ENCODE measurements at places on chromosomes 16 and 17. TPM values are rescaled to one million over a fixed set of nuclear protein-coding genes. Genes with fewer than 3 reads are reported as not detected.

DNA sequence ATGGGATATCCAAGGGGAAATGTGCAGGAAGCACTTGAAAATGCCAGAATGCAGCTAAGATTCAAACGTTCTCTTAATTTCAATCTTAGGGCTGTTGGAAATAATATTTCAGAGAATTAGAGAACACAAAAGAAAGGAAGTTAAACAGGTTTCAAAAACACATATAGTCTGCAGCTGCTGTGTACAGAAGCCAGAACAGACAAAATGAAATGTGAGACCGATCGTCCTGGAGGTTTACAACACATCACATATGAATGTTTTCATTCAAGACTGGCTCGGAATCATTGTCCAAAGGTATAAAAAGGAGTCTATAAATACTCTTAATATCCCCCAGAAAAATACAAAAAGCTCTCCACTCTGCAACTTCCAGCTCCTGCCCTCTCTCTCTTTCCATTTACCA, 14.3 kb downstream of the CYTH1 start:
- DNase-seq: no peak

DNA sequence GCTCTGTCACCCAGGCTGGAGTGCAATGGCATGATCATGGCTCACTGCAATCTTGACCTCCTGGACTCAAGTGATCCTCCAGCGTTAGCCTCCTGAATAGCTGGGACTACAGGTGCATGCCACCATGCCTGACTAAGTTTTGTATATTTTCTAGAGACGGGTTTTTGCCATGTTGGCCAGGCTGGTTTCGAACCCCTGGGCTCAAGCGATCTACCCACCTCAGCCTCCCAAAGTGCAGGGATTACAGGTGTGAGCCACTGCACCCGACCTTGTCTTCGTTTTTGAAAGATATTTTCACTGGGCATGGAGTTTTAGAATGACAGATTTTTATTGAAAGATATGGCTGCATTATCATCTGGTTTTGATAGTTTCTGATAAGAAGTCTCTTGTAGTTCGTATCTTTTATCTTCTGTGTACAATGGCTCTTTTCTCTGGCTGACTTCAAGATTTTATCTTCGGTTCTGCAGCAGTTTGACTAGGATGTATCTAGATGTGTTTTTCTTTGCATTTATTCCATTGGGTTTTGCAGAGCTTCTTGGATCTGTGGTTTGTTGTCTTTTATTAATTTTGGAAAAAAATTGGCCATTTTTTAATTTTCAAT, 14.6 kb downstream of the ADGRG5 start:
- DNase-seq: no peak

Gene STAT5A
- 348 TPM for total RNA-seq

- no peak for DNase-seq
Measured at GRCh38 chr17:10305398-10305797, 67.4 kb downstream of the MYH13 start.

DNA sequence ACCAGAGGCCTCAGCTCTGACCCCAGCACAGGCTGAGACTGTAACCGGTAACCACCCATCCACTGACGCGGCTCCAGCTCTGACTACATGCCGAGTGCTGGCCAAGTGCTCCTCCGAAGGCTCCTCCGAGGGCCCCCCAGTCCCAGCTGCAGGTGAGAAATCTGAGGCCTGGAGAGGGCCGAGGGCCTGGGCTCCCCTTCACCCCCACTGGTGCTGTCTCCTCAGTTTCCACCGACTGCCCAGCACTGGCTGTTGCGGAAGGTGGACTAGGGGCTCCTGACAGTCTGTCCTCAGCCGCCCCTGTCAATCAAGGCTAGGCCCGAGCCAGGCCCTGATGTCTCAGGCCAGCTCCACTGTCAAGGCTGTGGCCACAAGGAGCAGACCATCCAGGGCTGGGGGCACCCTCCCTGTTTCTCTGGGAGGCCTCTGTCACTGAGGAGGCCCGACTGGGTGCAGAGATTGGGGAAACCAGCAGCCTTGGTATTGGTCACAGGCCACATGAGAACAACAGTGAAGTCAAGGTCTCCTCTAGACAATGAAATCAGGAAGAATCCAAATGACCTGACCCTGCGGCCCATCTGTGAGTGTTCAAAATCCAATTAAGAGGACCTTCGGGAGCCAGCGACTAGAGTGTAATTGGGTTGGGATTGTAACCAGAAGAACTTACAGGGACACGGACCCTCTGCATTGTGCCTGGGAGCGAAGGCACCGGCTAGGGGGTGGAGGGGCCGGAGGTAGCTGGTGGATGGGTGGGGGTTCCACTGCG, 5.1 kb downstream of the TMEM235 start:
- DNase-seq: no peak

DNA sequence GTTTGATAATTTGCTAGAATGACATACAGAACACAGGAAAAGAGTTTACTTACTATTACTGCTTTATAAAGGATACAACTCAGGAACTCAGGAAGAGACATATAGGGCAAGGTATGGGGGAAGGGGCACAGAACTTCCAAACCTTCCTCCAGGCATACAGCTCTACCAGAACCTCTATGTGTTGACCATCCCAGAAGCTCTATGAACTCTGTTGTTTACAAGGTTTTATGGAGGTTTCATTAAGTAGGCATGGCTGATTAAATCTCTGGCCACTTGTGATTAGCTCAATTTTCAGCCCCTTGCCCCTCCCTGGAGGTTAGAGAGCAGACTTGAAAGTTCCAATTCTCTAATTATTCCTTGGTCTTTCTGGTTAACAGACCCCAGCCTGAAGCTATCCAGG, 60.2 kb upstream of the C17orf78 start:
- DNase-seq: no peak

DNA sequence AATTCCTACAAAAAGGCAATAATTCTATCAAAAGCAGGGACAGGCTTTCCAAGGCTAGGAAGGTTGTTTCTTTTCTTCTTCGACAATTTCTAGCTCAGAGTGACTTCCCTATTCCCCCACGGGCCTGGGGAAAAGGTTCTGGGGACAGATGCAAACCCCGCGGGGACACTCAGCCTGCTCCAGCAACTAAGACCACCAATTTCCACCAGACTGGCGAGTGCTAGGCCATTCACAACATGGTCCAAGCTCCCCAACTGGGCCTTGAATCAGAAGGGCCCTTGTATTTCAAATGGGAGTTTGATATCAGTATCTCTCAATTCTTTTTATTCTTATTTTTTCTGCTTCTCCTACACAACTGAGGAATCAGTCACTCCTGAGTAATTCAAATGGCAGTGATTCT, 86.7 kb downstream of the USP31 start:
- DNase-seq: no peak

Gene STAC2
- total RNA-seq: not detected

DNA sequence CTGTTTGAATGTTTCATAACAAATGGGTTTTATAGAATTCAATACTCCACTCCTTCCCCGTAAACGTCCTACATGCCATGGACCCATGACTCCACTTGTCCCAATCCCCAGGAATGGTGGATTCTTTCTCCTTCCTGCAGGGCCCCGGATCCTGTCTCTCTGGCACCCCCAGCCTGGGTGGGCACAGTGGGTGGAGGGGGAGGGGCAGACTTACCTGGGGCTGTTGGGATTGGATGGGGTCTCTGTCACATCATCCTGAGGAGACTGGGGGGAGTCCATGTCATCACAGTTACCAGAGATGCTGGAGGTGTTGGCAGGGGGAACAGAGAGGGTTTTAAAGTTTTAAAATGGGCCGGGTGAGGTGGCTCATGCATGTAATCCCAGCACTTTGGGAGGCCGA, 13.2 kb downstream of the TRPV3 start:
- DNase-seq: no peak

- DNase-seq: no peak
Measured at GRCh38 chr16:9095656-9096397, 4.4 kb downstream of the HAPSTR1 start.

DNA sequence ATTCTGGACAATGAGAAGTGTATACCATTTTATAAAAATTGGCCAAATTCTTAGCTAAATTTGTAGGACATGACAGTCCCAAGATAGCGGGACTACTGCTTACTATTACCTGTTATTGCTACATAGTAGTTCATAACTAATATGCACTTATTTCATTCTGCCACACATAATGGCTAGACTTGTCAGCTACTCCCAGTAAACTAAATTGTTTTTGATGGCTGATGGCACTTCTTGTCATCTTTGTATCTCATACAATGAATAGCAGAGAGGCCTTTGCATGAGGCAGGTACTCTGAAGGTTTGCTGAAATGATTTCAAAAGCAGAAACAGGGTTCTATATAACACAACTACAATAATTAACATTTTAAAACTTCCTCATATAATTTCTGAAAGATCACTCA, 44.0 kb downstream of the ITFG1 start:
- DNase-seq: no peak

GRCh38 chr16:86919078-86919477, 340.7 kb downstream of the FOXL1 start:
- no peak for DNase-seq

- peak; percentile 92 for DNase-seq
Measured at GRCh38 chr17:35969558-35970380, 11.5 kb downstream of the CCL16 start.
